ENCODE measurements at places on chromosomes 3 and 15. TPM values are rescaled to one million over a fixed set of nuclear protein-coding genes. Genes with fewer than 3 reads are reported as not detected.

Gene KCNMB3
- total RNA-seq = 0.16 TPM

Gene SEC11A
- 227 TPM for total RNA-seq

Gene GPR171
- not detected for total RNA-seq

Gene STRIT1
- total RNA-seq = not detected

Gene HYKK
- 1.8 TPM for total RNA-seq

Gene GOLGA8T
- not detected for total RNA-seq

Gene TMCO5A
- total RNA-seq = not detected

Gene LIPC
- total RNA-seq = 0.90 TPM

Gene AMT
- 1.1 TPM for total RNA-seq

Gene PCLAF
- 16.2 TPM for total RNA-seq

Gene HRH1
- 8.6 TPM for total RNA-seq

Gene ITIH1
- total RNA-seq = not detected

Gene SLC27A2
- not detected for total RNA-seq

Data from cardiac atrium fibroblast (primary cell).